ENCODE measurements at places on chromosomes 2 and 18.

- DNase-seq = no peak
These were observed 39.0 kb downstream of the EN1 start for GRCh38 chr2:118808429-118808809.

- peak; percentile 60 for DNase-seq
These were observed 42.2 kb downstream of the LBH start for GRCh38 chr2:30273574-30273929.

- DNase-seq = no peak
These were observed 10.3 kb downstream of the TUBB6 start for GRCh38 chr18:12318334-12318697.

DNA sequence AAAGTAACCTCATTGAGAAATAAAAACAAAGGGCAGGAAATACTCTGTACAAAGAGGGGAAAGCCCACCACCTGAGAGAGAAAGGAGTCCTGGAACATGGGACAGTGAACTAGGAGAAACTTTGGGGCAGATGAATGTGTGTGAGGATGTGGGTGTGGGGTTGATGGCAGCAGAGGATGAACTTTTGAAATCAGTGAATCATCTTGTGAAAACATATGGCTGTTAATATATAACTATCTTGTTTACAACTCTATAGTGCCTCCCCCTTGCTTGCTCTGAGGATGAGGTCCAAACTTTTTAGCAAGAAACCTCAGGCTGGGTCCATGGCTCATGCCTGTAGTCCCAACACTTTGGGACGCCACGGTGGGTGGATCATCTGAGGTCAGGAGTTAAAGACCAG, 171.8 kb upstream of the LHCGR start:
- no peak for DNase-seq

- DNase-seq = no peak
These were observed 64.4 kb upstream of the REV1 start for GRCh38 chr2:99554238-99554637.
